NCI-H774 (cell line): ENCODE measurements at places on chromosomes 6 and 20.

DNA sequence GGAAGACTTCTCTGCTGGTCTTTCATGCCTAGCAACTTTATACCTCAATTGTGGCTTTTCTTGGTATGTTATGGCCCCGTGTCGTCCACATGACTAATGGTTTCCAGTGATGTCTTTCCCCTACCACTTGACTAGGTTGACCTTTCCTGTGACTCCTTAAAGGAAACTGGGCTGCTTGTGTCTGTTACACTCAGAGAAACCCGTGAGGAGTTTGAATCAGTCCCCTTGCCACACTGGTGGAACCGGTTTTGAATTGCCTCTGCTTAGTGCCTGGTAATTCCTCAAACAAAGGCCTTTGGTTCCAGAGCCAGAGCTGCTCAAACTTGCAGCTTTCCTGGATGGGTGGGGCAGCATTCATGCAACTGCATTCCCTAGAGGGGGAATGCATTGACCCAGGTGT lies 21.9 kb downstream of the ECT2L start:
- peak; percentile 90 for DNase-seq

GRCh38 chr6:72832271-72832670 lies 210.4 kb downstream of the KCNQ5 start:
- no peak for DNase-seq

DNA sequence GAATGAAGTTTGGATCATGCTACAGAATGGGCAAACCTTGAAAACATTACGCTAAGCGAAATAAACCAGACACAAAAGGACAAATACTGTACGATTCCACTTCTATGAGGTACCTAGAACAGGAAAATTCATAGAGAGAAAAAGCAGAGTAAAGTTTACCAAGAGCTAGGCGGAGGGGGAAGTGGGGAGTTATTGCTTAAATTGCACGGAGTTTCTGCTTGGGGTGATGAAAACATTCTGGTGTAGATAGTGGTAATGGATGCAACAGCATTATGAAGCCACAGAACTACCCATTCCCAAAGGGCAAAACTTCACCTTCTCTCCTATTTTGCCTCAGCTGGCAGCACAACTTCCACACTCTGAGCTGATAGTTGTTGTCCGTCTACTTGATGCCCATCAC lies 6.4 kb upstream of the PDYN start:
- no peak for DNase-seq

DNA sequence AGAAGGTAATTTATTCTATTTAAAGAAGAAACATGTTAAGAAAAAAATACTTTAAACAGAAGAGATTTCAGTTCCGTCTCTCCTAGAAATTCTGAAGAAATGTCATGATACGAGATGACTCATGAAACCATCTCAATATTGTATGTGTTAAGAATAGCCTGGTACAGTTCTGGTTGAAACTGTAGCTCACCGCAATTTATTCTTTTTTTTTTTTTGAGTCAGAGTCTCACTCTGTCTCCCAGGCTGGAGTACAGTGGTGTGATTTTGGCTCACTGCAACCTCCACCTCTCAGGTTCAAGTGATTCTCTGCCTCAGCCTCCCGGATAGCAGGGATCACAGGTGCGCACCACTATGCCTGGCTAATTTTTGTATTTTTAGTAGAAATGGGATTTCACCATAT lies 103.3 kb downstream of the ARHGAP18 start:
- no peak for DNase-seq

DNA sequence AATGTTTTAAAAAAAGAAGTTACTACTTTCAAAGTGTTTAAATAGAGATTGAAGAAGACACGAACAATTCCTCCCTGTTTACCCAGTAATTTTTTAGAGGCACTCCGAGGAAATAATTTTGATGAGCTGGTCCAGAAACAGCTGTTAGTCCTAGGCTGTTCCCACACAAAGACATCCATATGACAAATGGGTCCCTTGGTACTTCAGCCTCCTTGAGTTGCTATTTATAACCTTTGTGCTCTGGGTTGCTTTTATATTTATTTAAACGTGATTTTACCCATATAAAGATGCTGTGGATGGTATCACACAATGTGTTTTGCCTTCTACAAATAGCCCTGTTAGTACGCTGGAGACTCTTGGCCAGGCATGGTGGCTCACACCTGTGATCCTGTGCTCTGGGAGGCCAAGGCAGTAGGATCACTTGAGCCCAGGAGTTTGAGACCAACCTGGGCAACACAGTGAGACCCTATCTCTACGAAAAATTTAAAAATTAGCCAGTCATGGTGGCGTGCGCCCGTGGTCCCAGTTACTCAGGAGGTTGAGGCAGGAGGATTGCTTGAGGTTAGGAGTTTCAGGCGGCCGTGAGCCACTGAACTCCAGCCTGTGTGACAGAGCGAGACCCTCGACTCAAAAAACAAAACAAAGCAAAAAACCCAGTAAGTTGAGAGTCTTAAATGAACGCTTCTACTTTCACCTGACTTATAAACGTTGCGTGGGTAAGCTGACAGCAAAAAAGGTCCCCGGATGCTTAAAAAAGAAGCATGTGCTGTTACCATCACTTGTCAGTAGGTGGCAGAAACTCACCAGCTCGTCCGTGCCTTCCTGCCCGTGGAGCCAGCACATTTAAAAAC lies 56.9 kb upstream of the ARMH2 start:
- DNase-seq, result peak; percentile 72

DNA sequence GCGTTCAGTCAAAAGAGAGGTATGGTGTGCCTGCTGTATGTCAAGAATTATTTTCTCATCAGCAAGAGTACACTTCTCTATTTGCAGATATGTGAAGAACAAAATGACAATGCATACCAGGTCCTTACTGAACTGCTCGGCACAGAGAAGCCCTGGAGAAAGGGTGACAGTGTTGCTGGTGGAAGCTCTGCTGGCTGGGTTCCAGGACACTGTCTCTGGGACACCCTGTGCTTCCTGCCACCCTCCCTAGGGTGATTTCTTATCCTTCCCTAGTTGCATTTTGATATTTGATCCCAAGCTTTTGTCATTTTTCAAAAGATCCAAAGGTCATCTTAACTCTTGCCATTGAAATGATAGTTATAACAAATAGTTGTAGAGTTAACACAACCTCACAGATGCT lies 8.3 kb upstream of the CST5 start:
- no peak for DNase-seq

GRCh38 chr20:35191419-35192117 lies 19.7 kb downstream of the PROCR start:
- DNase-seq, result no peak

GRCh38 chr6:13494137-13494536 lies 6.7 kb upstream of the GFOD1 start:
- DNase-seq, result no peak

- DNase-seq, result no peak
Observed at GRCh38 chr6:52310932-52311331, 26.4 kb upstream of the MCM3 start.

DNA sequence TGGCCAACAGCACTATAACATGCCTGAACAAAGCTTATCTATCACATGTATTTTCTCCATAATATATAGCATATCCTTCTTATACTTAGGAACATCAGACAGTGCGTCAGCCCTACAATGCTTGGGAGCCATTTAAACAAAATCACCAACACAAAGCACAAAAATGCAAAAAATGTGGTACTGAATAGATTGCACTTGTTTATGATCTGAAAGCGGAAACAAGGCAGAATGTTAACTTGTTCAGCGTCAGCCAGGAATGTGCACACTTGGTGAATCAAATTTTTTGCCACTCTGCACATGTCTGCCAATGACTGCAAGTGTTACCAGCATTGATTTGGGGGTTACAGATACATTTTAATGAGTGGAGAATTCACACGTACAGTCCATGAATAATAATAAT lies 14.8 kb downstream of the SLC35A1 start:
- no peak for DNase-seq

- no peak for DNase-seq
Observed at GRCh38 chr6:73639040-73639439, 14.8 kb downstream of the SLC17A5 start.

GRCh38 chr6:10146715-10147451 lies 268.0 kb downstream of the TFAP2A start:
- peak; percentile 26 for DNase-seq

- DNase-seq, result no peak
Observed at GRCh38 chr20:56788671-56789610, 159.8 kb downstream of the TFAP2C start.

- no peak for DNase-seq
Observed at GRCh38 chr6:48186746-48187145, 75.7 kb upstream of the PTCHD4 start.

DNA sequence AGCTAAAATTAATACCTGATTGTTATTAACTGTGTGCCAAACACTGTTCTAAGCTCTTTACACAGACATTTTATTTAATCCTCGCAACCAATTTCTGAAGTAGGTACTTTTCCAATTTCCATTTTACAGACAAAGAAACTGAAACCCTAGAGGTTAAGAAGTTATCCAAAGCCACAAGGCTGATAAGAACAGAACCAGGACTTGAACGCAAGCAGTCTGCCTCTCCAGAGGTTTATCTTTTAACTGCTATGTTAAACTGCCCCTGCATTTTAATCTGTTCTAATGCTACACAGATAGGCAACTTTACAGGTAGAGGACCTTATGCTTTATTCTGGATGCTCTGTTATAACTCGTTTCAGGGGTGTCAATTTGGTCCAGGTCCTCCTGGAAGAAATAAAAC lies 118.2 kb downstream of the SLC16A10 start:
- no peak for DNase-seq

DNA sequence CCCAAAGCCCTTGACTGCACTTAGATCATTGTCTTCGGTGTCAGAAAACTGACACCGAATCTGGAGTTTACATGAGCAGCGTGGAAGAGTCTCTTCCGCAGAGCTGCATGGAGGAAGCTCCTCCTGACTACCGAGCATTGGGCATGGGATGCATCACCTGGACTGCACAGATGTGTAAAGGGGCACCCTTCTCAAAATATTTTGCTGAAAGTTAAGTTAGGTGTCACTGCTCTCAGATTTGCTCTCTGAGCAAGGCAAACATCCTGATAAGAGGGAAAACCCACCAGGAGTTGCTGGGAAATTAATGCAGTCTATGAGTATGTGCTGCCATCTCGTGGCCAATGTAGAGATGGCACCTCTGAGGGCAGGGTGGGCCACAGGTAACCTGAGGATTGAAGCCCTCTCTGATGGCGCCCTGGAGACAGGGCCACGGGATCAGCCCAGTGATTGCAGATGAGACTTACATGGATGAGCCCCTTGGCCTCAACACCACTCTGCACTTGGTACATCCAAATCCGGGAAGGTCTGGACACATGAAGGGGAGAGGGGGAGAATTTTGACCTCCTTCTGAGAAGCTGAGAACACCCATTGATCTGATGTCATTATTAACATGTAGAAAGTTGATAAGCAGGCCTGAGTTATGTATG lies 129.9 kb downstream of the LPA start:
- peak; percentile 6 for DNase-seq

DNA sequence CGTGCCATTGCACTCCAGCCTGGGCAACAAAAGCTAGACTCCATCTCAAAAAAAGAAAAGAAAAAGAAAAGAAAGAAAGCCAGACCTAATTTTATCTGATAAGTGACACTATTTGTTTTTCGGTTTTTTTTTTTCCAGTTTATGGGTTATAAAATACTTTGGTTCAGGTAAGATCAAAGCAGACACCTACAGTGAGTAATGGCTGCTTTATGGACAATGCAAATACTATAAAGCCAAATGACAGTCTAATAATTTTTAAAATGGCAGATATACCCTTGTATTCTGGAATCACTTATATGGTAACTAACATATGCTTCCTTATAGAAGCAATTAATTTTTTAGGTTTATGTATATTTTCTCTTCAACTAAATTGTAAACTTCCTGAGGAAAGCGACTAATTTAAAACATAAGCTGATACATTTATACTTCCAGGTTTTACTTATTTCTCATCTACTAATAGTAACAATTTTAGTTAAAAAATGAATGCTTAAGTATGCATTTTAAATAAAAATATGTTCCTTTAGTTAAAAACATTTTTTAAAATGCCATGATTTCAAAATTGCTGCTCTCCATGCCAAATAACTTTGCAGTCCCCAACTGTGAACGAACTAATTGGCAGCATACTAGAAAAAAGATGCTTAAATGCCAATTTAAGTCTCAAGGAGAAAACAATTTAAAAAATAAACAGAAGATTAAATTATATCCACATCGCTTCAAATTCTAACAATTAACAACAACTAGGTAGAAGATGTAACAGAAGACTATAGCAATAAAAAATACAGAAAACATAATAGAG lies 38.5 kb downstream of the KIAA0319 start:
- DNase-seq, result no peak

- DNase-seq, result no peak
Observed at GRCh38 chr6:163354085-163354484, 60.4 kb upstream of the QKI start.

GRCh38 chr6:8064638-8065518 lies 689 bp upstream of the BLOC1S5 start:
- DNase-seq, result no peak

GRCh38 chr6:89828988-89829471 lies 650 bp upstream of the CASP8AP2 start:
- peak; percentile 81 for DNase-seq

DNA sequence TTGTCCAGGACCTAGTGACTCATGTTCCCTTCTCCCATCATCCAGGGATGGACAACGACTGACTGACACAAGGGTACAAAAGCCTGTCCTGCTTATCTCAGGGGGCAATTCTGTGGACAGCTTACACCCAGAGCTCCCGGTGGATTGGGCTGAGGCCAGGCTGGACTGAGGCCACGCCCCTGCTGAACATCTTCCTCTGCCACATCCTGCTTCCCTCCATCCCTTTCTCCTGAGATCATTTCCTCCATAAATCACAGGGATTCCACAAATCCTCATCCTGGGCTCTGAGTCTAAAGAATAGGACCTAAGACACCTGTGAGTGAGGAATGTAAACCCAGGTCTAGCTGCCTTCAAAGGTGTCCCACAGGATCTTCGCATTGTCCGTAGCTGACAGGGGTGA lies 30.4 kb upstream of the RNF24 start:
- no peak for DNase-seq

- no peak for DNase-seq
Observed at GRCh38 chr6:63883597-63883996, 248.0 kb downstream of the PHF3 start.

GRCh38 chr20:63737695-63737944 lies 1.2 kb downstream of the LIME1 start:
- no peak for DNase-seq

DNA sequence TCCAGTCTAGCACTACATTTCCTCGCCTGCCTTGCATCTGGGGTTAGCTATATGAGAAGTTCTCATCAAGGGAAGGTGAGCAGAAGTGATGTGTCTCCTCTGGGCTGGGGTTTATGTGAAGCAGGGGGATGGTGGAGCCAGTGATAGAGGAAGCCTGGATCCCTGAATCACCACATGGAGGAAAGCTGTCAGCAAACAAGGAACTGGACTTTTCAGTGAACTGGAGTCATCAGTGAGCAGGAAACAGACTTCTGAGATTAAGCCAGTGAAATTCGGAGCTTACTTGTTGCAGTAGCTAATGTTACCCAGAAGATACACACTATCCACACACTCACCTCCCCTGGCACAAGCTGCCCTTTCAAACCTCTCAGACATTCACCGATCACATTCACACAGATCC lies 13.4 kb upstream of the TOX2 start:
- DNase-seq, result no peak
